ENCODE measurements at places on chromosomes 2 and 18.

GRCh38 chr18:79790996-79791972, 6.5 kb upstream of the KCNG2 start:
- no peak for DNase-seq

DNA sequence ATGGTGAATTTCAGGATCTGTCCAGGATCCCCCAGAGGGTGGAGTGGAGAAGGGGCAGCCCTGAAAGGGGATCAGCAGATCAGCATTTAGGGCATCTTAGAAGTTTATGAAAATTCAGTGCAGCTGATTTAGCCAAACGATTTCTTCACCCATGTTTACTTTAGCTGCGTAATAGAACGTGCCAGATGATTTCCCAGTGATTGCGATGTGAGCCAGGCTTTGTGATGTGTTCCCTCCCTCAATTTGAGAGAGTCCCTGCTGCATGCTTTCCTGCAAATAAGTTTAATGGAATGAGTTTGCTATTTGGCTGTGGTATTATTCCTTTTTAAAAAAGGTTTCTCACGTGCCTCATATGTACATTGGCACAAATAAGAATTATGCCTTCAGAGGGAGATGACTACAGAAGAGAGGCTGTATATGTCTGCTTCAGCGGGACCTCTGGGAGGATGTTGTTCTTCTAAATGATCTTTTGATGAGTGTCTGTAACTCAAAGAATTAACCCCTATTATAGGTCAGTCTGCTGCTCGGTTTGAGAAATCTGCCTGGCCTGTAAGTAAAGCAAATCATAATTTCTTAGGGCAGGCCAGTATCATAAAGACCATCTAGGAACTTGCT, 111.9 kb downstream of the MRO start:
- no peak for DNase-seq

- DNase-seq, result no peak
Observed at GRCh38 chr2:173298536-173299097, 56.1 kb upstream of the CDCA7 start.

- no peak for DNase-seq
Observed at GRCh38 chr2:113901943-113902342, 12.1 kb downstream of the ACTR3 start.

DNA sequence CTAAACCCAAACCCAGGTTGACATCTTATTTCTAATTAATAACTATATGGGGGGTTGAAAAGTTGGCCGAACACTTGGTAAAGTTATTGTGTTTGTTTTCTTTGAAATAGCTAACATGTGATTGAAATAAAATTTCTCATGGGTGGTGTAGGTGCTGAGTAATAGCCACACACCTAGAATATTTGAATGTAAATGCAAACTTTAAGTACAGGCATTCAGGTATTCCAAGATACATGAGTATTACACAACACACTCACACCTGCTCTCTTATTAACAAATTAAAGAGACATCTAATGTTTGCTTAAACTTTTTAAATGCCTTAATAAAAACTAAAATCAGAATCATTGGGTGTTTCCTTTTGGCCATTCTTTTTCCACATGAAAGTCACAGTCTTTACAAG, 165.5 kb downstream of the EHBP1 start:
- DNase-seq, result no peak

DNA sequence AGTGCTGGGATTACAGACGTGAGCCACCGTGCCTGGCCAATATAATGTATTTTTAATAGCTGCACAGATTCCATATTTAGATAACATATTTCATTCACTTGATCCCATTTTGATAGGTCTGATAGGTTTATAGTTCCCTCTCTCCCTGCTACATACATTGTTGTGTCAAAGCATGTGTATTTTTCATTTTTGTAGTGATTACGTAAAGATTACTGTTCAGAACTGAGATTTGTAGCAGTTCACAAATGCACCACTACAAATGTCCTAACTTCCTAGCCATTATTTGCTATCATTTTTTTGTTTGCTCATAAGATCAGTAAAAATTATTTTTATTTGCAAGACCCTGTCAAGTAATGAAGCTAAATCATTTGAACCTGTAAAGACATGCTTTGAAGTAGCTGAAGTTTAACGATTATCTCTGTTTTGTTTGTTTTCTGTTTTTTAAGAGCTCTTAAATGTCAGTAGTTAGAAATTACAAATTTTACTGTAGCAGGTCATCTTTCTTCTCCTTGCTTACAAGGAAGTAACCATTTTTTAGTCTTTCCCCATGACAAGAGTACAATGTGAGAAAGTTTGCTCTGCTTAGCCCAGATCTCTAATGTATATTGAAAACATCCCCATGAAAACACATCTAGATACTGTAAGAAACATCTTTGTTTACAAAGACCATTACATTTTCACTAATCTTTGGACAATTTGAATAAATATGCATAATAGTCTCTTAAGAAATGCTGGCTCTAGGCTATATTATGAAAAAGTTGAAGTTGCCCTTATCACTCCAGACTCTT, 54.1 kb downstream of the EML4 start:
- no peak for DNase-seq

DNA sequence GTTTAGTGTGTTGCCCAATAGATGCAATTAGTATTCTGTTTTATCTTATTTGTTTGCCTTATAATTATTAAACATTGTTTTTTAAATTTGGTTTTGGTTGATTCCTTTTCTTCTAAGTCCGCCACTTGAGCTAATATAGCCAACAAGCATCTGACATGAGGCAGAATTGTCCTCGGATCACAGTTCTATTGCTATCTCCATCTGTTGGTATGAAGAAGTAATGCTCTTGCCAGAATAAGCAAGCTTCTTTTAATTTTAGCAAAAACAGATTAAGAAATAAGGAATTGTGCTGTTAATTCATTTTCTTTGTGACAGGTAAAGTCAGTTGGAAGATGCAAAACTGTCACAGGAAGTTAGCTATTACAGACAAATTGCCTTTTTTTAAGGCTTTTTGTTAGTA, 54.3 kb downstream of the R3HDM1 start:
- DNase-seq, result no peak

GRCh38 chr18:10804126-10804525, 278.3 kb downstream of the NAPG start:
- no peak for DNase-seq

DNA sequence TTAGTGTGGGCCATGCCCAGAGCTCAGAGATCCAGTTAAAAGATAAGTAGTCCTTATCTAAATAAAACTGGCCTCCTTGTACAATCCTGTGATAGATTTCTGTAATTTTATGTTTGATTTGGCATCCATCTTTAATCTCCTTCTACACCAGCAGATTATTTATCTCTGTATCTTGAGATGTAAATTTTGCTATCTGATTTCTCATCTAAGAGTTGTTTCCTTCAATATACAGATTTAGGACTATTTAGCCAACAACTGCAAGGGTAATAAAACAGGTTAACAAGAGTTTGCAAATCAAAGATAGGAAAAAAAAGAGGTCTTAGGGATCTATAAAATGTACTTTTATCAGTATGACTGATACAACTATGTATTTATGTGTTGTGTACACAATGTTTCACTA, 68.6 kb upstream of the ABCA12 start:
- no peak for DNase-seq

DNA sequence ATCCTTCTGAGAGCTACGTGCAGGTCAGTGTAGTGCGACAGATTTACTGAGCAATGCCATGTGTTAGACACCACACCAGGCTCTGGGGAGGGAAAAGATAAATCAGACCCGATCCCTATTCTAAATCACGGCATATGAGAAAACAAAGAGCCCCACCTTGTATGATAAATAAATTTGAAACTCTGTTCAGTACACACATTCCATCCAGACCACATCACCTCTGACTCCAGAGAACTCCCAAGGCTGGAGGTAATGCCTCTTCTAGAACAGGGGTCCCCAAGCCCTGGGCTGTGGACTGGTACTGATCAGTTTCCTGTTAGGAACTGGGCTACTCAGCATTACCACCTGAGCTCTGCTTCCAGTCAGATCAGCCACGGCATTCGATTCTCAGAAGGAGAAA, 77.3 kb downstream of the QPCT start:
- DNase-seq, result no peak

DNA sequence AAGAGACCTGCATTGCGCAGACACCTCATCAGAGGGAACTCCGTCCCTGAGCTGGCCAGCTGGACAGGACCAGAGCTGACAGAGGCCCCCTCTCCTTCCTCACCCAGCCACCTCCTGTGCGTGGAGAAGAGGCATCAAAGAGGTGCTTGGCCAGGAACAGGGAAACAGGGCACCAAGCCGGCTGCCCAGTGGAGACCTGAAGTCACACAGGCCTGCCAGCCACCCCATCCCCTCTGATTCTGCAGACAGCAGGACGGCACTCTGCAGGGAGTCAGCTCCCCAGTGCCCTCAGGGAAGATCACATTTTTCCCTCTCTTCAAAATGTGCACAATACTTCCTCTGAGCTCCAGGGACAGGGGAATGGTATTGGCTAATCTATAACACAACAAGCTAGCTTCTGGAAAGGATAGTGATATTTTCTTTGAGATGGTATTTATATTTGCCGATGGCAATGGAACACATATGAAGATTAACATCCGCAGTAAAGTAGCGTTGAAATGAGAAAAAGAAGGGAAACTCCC, 30.5 kb downstream of the SLC1A4 start:
- no peak for DNase-seq

DNA sequence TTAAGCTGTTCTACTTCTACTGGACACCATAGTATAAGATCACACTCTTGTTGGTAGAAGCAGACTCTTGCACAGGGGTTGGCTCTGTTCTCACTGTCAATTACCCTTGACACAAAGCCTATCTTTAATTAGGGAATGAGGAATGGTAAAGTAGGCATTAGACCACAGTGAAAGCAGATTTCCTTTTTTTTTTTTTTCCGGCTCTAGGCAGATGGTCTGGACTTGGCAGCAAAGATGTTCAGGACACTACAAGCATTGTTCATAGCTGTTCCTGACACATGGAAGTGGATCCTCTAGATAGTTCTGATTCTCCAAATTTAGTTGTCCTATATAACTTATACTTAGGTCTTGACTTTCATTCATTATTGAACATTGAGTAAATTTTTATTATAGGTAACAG, 672.2 kb upstream of the CELF4 start:
- no peak for DNase-seq

DNA sequence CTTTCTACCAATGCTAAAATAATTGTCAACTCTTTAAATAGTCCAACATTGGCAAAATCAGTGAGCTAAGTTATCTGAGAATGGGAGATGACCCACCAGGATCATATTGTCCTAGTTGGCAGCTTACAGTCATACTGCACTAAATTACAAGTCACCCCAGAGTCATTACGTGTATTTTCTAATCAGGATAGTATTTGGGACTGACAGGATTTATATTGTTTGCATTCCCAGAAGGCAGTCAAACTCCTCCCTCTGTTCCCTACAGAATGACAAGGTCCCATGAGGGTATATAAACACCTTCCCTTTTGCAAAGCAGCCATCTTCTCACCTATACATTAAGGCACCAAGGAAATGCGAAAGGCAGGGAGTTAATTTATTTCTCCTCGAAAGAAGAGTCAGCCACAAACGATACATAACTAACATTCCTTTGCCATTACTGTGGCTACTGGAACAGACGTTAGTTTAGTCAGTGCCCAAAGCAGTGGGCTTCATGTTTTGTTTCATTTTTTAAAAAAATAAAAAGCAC, 125.3 kb downstream of the ANTXR1 start:
- DNase-seq, result no peak

Measured in GM06990 (cell line).